ENCODE measurements at places on chromosomes 4 and X.

DNA sequence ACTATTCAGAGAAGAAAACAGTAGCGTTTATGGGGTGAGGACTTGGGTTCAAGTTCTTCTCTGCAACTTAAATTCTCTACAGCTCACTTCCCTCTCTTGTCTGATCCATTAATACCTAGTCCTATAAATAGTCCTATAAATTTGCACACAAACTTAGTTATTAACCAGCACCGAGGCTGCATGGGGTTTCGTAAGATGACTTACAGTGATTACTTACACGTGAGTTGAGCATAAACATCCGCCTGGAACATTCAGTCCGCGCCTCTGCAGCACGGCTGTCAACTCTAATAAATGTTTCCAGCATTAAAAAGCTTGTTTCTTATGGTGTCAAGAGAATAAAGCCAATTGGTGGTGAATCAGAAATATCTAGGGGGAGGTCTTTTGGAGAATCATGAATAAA is 103.0 kb upstream of the ENPP6 start:
- no peak for DNase-seq

GRCh38 chrX:150736475-150736874 is 43.3 kb downstream of the MTMR1 start:
- no peak for DNase-seq

DNA sequence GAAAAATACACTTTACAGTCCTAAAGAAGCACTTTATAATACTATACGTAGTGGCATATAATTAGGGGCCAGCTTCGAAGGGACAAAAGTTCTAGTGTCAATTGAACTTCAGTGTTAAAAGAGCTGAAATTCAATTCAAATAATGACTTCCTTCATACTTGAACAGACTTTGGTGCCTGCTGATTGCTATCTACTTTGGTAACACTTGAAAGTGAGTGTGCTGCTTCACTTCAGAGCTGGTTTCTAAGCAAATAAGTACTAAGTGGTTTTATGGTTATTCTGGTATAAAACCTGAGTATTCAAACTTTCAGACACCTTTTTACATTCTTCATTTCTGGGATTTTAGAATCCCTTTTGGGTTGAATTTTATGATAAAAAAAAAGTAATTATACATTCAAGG is 107.0 kb downstream of the SLC4A4 start:
- DNase-seq: no peak

DNA sequence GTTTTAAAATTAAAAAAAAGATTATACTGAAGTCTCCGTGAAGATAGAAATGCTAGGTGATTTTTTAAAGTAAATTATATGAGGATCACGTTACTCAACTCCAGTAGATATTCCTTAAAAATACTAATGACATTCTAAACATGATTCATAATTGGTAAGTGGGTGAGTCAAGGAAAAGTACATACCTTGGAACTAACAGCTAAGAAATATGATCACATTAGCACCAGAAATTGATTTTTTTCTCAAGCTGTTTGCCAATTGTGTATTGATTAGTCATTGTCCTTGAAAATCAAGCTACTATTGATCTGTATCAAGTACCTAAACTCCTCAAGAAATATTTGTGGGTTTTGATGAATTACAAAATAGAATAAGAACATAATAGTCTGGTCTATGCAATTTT is 362.6 kb upstream of the PPP1R2C start:
- DNase-seq: no peak

GRCh38 chr4:150387981-150388380 is 194.0 kb upstream of the MAB21L2 start:
- no peak for DNase-seq
